ENCODE measurements at places on chromosomes 1 and 21.
A peak's percentile ranks its signal among the peaks of the same experiment; 100 is the strongest.

GRCh38 chr1:2919841-2920240, 101.4 kb upstream of the ACTRT2 start:
- no peak for DNase-seq

DNA sequence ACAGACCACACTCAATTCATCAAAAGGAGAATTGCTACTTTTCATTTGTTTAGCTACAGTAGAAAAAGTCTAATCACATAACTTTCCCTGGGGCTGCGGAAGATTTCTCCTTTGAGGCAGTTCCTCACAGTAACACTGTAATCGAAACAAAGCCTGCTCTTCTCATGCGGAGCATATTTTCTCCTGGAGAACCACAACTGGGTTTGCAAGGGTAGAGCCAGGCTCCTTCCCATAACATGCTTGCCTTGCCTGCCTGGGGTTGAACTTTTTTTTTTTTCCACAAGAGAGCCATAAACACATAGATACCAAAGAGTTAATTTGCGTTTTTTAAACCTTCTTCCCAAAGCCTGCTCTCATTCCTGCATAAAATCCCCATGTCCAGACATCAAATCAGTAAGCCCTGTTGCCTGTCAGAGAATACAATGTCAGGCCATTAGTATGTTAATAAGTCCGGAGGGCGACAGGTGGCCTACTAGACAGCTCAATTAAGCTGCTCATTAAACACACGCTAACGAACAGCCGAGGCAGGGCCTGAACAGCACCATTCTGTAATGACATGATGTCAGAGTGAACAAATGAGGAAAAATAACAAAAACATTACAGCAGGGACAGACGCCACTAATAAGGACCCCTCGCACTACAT, 107.1 kb upstream of the OLIG2 start:
- no peak for DNase-seq

DNA sequence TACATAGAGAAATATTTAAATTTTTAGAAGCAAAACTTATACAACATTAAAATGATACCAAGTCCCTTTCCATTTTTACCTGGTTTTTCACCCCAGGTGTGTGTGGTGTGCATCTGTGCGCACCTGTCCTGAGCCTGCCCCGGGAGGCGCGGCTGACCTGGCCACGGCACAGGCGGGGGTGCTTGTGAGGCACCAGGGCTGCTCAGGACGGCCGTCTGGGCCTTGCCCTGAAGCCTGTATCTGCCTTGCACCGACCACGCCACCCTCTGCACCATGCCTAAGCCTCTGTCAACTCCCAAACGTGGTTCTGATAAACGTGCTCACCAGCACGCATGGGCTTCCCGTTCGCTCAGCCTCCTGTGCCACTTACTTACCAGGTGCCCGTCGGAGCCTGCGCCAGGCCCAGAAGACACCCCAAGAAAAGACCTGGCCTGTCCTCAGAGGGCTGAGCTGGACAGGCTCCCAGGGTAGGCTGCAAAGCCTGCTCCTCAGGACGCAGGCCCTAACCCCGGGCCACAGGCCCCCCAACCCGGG, 20.9 kb downstream of the PANK4 start:
- no peak for DNase-seq

- DNase-seq, result no peak
Observed at GRCh38 chr1:147791876-147792275, 31.5 kb upstream of the GJA5 start.

DNA sequence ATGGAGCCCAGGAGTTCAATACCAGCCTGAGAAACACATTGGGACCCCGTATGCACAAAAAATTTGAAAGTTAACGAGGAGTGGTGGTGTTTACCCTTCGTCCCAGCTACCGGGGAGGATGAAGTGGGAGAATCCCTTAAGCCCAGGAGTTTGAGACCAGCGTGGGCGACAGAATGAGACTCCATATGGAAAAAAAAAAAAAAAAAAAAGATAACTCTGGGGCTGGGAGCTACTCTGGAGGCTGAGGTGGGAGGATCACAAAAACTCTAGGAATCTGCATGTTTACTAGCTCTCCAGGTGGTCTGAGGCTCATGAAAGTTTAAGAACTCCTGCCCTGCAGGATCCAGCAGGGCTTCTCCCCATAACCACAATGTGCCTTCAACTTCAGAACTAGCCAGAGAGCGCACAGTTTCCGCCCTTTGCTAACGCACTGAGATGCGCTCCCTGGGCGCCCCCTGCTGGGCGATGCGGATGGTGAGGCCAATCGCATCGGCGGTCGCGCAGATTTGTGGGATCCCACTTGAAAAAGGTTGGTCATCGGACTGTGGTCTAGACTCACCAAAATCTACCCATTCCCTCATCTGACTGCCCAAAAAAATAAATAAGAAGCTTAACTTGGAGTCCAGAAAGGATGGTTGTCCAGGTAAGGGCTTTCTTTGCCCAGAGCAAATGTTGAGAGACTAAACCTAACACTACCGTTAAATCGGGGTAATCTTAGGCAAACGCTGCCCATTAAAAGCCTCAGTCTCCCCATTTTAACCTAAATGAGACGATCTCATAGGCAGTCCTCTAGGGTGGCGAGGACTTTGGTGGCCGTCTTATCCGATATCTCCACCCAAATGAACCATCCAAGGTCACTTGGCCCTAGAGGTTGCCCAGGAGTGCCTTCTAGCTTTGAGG, 8.8 kb downstream of the ZNF683 start:
- peak; percentile 86 for DNase-seq

- DNase-seq, result no peak
Observed at GRCh38 chr1:4169991-4170390, 269.9 kb upstream of the C1orf174 start.

DNA sequence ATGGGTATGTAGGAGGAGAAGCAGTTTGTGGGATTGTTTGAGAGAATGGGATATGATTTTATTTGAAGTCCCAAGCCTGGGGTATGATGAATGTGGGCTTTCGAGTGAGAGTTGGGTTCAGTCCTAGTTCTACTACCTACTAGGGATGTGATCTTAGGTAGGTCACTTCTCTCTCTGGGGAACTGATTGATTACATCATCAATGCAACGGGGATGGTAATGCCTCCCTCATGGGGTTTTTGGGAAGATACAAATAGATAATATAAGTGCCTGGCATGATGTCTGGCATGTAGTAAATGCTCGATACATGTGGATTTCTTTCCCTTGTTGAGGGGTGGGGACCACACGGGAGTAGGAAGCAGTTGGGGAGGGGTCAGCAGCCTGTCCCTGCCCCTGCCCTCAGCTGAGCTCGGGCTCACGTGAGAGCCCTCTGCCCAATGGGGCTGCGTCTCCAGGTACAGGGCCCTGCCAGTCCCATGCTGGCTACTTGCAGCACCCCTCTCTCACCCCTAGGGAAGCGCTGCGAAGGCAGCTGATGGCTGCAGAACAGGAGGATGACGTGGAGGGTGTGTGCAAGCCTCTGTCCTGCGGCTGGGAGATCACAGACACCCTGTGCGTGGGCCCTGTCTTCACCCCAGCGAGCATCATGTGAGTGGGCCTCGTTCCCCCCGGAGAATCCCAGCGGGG, 38.7 kb downstream of the AZIN2 start:
- DNase-seq, result no peak

- DNase-seq, result no peak
Observed at GRCh38 chr1:242623119-242623518, 98.6 kb upstream of the PLD5 start.

GRCh38 chr1:39139723-39140360, 64.7 kb upstream of the MACF1 start:
- DNase-seq, result no peak

- DNase-seq, result no peak
Observed at GRCh38 chr1:86714159-86714558, 9.8 kb downstream of the SH3GLB1 start.

- no peak for DNase-seq
Observed at GRCh38 chr21:17466166-17466565, 46.7 kb upstream of the CXADR start.

- no peak for DNase-seq
Observed at GRCh38 chr1:201430776-201431175, 9.2 kb upstream of the TNNI1 start.

DNA sequence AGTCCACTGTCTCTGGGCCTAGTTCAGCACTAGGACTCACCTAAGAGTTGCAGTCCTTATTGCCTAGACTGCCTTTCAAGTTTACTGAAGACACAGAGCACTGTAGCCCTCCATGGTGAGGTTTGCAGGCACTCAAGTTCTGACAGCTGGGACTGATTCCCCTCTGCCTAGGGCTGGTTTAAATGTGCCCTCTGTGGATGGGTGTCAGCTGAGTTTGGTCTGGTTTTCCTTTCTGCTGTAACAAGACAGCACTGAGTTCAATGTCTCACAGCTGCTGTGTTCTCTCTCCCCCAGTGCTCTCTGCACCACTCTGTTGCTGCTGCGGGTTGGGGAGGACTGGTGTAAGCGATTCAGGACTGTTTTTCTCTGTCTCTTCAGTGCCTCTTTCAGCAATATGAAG, 75.2 kb upstream of the C1orf21 start:
- no peak for DNase-seq

GRCh38 chr1:114468710-114469468, 42.1 kb downstream of the TRIM33 start:
- no peak for DNase-seq
